Urothelium cell line (cell line): ENCODE measurements at places on chromosomes 6 and 20.

DNA sequence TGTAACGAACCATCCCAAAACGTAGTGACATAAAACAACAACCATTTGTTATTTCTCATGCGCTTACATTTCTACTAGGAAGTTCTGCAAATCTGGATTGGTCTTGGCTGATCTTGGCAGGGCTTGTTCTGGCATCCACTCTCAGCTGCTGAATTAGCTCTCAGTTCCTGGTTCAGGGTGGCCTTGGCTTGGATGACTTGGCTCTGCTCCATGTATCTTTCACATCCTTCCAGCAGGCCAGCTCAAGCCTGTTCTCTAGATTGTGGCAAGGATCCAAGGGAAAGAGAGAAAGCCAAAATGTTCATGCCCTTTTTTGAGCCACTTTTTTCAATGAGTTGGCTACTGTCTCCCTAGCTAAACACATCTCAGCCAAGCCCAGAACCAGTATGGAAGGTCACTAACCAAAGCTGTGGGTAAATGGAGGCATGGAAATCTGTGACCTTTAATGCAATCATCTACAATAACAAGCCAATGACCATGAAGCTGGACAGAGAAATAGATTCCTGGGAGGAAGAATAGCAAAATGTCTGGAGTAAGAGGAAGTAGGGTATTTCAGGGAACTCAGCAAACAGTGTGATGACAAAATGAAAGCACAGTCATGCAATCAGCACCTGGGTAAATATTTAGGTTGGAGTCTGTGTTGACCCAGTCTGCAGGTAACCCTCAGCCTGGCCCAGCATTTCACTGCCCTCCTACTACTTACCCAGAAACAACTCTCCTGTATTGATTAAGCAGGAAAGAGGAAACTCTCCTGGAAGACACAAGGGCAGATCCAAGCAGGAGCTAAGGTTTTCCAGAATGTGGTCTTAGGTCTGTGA lies 32.7 kb upstream of the SNAP25 start:
- no peak for DNase-seq

DNA sequence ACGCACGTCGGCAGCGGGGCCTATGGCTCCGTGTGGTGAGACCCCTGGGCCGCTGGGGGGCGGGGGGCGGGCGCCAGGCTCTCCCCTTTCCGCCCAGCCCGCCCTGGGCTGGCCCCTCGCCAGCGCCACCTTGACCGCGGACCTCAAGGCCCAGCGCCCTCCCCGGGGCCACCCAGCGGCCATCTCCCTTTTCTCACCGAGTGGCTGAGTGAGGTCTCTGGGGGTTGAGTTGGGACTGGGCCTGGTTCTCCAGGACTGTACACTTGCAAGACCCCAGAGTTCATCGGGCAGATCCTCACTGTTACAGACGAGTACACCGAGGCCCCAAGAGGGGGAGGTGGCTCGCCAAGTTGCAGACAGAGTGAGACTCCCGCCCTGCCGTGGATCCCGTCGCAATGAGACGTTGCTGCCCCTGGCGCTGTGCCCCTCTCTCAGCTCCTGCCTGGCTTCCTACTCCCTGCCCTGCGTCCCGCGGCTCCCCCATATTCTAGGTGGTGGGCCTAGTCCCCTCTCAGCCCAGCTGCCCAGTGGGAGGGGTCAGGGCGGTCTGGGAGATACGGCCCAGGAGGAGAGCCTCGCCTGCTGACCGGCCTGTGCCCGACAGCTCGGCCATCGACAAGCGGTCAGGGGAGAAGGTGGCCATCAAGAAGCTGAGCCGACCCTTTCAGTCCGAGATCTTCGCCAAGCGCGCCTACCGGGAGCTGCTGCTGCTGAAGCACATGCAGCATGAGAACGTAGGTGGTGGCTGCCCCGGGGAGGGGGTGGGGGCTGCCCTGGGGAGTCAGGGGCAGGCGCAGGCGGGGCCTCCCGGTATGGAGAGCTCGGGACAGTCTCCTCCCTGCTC lies 576 bp downstream of the MAPK13 start:
- DNase-seq: no peak

- DNase-seq: peak; percentile 72
Measured at GRCh38 chr20:4898282-4899244, 102.7 kb downstream of the SLC23A2 start.

GRCh38 chr6:139659196-139659595 lies 284.7 kb upstream of the CITED2 start:
- DNase-seq: no peak

DNA sequence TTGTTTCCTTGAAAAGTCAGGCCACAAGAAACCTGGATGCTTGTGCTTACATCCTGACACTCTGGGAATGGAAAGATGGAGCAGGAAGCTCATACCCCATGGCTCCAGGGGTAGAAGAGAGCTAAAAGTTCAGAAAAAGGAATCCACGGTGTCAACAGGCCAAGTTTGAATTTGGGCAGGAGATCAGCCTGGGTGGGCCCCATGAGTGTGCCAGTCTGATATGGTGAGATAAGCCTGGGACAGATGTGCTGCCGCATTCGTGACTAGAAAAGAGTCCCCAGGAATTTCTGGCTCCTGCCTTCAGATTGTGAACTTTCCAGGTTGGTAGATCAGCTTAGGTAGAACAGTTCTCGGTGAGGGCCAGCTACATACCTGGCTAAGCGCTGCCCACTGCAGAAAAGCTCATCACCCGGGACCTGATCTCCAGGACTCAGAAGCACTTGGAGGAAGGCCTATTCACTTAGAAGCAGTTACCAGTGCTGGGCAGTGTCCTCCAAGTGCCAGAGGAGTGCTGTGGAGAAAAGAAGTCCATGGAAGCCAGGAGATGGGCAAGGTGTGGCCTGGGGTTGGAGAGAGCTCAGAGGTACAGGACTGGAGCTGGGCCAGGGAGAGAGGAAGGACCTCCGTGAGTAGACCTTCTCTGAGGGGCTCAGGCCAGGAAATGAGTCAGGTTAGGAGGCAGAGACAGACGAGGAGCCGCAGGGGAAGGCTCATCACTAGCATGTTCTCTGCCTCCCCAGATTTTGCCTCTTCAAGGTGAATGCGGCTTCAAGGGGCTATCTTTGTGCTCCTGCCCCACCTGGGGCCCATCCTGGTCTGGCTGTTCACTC lies at the start of gene TSPO2:
TSS of gene TSPO2 (plus strand) at position 242 of the 830 bp plus-strand sequence. CDS start at position 761, 519 bp downstream.
- DNase-seq: no peak

- peak; percentile 21 for DNase-seq
Measured at GRCh38 chr6:35142588-35143569, 1.7 kb upstream of the TCP11 start.
